ENCODE measurements at places on chromosomes 2 and 18.

- no peak for DNase-seq
Measured at GRCh38 chr2:106057206-106057605, 136.9 kb downstream of the UXS1 start.

GRCh38 chr2:131400849-131401248 lies 36.9 kb upstream of the RAB6D start:
- no peak for DNase-seq

GRCh38 chr2:96522304-96523203 lies 14.0 kb upstream of the ARID5A start:
- DNase-seq: no peak

- DNase-seq: no peak
Measured at GRCh38 chr18:25805323-25805722, 285.1 kb downstream of the SS18 start.

DNA sequence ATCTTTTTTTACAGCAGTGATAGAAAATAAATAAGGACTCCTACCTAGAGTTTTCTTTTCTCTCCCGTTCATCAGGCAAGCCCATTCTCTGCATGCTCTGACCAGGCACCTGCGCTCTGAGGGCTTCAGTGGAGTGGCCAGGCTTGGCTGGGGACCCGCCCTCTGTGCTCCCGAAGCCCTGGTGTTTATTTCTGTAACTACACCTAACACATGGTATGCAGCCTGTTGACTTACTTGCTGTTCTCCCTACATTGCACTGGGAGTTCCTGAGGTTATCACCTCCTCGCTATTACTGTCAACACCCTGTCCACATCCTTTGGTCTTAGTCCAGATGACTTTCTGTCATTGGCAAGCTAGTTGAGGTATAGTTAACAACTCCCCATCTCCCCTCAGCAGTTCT lies 317.7 kb downstream of the LPIN1 start:
- no peak for DNase-seq

GRCh38 chr2:75432761-75433361 lies 127.9 kb downstream of the EVA1A start:
- DNase-seq: peak; percentile 26

GRCh38 chr2:62478093-62478580 lies 27.9 kb downstream of the TMEM17 start:
- DNase-seq: no peak

- DNase-seq: no peak
Measured at GRCh38 chr18:76619621-76620315, 124.7 kb upstream of the ZNF516 start.

DNA sequence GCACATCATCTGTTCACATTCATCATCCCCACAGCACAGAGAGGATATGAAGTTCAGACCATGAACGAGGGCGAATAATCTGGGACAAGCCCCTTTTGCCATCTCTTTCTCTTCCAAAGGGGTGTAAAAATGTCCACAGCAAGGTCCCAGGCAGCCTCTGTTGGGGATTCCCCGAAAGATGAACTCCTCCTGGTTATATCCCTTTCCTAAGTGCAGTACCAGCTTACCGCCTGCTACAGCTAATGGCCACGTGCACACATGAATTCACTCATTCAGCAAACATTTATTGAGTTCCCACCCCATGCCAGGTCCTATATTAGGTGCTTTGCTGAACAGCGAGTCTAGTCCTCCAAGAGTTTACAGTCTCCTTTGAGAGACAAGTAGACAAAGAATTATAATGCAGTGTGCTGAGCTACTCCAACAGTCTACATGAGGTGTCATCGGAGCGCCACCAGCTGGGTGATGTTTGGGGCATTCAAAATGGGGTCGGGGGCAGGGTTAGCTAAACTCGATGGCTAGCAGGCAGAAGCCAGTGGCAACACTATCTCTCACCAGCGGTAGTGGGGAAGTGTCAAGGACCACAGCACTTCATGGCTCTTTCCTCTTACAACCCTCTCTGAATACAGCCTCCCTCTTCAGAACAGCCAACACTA lies 228.9 kb downstream of the TMEM163 start:
- no peak for DNase-seq

DNA sequence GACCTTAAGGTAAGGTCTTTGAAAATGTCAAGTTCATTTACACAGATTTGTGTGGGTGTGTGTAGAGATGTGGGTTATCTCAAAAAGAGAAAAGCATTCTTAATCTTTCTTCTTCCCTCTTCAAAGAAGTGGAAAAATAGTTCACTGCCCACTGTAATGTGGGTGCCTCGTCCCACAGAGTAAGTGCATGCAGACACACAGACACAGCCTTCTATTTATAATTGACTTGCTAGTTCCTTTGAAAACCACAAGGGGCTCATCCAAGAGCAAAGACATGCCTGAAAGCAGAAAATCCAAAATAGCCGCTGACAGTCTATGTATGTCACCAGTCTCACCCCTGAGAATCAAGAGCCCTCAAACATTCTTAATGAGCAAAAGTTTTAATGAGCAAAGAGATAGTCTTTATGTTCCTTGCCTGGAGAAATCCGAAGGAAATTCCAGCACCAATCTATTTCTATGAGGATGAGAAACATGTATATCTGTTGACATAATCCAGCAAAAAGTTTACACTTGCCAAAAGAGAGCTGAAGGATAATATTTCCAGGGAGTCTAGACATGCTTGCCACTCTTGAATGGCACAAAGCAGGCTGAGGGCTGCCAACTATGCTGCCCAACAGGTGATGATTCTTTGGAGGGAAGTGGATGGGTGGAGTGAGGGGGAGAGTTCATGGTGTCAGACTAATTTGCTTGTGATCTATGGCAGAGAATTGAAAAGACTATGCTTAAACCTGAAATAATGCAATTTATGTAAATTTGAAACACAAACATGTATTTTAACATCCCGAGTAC lies 93.9 kb downstream of the ACVR1 start:
- no peak for DNase-seq

- no peak for DNase-seq
Measured at GRCh38 chr2:138819964-138820363, 39.8 kb upstream of the NXPH2 start.

DNA sequence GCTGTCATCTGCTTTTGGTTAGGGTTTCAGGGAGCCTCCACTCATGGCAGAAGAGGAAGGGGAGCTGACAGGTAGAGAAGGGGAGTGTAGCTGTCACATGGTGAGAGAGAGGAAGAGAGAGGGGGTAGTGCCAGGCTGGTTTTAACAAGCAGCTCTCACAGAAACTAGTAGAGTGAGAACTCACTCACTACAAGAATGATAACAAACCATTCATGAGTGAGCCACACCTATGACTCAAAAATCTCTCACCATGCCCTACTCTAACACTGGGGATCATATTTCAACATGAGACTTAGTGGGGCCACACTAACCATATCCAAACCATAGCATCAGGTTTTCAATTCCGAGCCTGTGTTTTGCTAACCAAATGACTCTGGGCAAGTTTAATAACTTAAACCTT lies 274.9 kb upstream of the VWC2L start:
- DNase-seq: no peak

DNA sequence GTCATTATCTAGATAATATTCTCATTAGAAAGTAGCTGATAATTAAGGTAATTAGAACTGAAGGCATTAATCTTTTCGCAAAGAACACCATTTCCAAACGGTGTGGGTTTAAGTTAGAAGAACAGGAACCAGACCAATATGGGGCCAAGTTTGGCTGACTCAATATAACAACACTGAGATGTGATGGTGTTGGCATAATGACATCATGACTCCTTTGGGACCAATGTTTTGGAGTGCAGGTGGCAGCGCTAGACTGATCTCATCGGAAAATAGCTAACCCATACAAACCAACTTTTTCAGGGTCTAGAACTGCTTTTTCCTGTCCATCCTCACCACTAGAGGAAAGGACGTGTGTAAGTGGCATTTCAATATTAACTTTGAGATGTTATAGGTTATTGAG lies 1171.7 kb upstream of the ZEB2 start:
- DNase-seq: no peak

DNA sequence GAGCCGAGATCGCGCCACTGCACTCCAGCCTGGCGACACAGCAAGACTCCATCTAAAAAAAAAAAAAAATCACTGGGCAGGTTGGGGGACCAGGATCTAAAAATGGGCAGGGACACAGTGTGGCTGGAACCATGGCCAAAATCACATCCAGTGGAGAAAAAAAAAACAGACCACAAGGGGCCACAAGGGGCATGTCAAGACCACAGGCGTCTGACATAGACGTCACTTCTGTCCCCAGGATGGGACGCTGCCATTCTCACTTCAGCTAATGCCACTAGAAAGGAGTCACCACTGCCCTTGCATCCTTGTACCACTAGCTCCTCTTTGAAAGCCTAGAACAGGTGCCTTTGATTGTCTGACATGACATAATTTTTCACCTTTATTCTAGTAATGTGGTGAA lies 2.5 kb upstream of the POMC start:
- DNase-seq: no peak

DNA sequence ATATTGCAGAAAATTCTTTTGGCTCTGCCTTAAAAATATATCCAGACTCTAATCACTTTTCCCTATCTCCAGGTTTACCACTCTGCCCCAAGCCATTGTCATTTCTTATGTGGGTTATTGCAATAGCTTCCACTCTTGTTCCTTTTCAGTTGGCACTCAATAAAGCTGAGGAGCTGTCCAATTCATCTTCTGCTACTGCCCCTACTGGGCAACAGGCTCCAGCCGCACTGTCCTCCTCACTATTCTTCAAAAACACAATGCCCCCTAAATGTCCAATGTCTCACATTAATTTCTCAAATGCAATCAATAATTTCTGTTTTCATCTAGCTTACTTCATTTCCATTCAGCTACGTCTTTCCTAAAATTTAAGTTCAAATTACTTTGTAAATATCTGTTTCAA lies 1262.5 kb upstream of the CDH2 start:
- no peak for DNase-seq

GRCh38 chr2:26561918-26562810 lies 79.0 kb downstream of the CIB4 start:
- no peak for DNase-seq

GRCh38 chr18:36652503-36652902 lies 176.3 kb downstream of the TPGS2 start:
- no peak for DNase-seq

DNA sequence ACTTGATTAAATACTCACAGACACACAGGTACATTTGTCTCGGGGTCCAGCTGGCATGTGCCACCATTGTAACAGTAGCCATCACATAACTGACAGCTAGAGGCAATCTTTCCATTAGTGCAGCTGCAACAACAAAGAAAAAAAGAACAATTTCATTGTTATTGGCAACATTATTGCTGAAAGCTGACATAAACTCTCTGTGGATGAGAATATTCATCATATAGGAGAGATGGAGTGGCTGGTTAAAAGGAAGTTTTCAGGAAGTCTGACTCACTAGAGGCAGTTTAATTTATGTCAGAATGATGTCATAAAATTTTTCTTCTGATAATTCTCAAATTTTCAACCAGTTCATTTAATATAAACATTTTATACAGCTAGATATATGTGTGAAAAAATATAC lies 1490.0 kb upstream of the NXPH2 start:
- no peak for DNase-seq

DNA sequence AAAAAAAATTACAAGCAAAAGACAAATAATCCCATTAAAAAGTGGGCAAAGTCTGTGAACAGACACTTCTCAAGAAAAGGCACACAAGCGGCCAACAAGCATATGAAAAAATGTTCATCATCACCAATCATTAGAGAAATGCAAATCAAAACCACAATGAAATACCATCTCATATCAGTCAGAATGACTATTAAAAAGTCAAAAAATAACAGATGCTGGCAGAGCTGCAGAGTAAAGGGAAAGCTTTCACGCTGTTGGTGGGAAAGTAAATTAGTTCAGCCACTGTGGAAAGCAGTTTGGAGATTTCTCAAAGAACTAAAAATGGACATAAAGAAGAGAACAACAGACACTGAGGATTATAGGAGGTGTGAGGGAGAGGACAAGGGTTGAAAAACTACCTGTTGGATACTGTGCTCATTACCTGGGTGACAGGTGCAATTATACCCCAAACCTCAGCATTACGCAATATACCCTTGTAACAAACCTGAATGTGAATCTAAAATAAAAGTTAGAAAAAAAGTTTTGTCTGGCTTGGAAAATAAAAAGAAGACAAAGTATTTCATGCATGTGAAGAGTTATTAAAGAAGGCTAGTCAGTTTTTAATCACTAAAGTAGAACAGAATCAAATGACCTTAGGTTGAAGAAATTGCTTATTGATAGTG lies 8.7 kb upstream of the ACSL3 start:
- DNase-seq: no peak

DNA sequence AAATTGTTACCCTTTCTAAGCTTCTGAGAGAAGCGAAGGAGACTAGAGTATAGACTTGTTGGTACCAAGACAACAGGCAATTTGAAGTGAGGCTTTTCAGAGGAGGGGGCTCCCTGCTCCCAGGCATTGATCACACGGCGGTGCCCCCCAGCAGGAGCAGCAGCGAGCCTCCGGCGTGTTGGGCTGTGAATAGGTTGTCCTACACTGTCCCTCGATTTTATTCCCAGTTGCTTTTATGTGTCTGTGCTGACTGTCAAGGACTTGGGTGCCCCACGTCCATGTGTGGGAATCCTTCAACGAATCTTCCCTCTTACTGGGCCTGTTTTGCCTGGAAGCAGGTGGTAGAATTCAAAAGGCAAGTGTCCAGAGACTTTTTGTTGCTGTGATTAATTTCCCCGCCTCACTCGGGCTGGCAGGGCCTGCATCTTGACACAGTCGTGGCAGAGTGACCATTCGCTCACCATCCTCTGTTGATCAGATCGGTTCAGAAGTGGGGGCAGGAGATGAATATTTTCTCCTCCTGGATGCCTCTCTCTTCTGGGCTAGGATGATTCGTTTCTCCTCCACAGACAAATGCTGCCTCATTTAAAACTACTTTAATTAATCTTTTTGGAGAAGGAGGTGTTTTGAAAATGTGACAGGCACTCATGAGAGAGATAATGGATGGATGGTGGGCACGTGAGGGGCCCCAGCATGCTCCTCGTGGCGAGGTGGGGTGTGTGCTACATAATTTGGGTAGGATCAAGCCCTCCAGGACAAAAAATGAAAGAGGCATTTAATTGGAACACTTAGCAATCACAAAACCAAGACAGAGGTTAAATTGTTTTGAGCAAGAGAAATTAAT lies 77.6 kb downstream of the SMIM21 start:
- no peak for DNase-seq

GRCh38 chr2:11097854-11098387 lies 57.3 kb upstream of the SLC66A3 start:
- no peak for DNase-seq

GRCh38 chr2:171813126-171813525 lies 80.9 kb downstream of the SLC25A12 start:
- no peak for DNase-seq

All from GM19239 (cell line).